Stimulated activated CD8-positive, alpha-beta memory T cell treated with anti-CD3 and anti-CD28 coated beads, Interleukin-7, amount 100 ng/mL, for 1 hour (primary cell): ENCODE measurements at places on chromosomes 3 and 15.

DNA sequence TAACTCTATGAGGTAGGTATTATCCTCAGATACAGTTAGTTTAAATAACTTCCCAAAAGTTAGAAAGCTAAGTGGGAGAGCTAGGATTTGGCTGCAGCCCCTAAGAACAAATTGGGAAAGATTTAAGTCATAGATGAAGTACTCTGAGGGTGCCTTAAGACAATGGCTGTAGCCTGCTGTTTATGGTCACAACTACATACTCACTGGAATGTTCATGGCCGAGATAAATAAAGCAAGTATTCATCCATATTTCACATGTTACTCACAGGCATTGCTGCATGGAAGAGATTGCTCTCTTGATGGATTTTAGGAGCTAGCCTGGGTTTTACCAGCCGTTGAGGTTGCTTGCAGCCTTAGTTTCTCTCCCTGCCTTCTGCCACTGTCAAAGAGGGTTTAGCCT, 145.0 kb downstream of the CMSS1 start:
- no peak for DNase-seq

GRCh38 chr15:63190769-63191649, 1.6 kb downstream of the RAB8B start:
- DNase-seq = no peak

DNA sequence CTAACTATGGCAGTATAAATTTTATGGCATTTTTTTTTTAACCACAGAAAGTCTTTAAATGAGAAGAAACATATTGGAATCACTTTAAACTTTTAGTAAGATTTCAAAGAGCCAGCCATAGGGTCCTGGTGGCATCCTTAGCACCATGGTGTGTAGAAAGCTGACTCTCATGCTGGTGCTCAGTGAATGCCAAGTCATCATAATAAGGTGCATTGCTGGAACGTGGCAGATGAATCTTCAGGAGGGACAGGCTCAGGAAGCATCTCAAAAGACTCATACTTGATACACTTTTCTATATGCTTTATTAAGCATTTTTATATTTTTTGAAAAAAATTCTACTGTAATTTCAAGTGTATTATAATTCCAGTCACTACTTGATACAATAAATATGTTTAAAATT, 274.2 kb downstream of the ZIC4 start:
- no peak for DNase-seq

DNA sequence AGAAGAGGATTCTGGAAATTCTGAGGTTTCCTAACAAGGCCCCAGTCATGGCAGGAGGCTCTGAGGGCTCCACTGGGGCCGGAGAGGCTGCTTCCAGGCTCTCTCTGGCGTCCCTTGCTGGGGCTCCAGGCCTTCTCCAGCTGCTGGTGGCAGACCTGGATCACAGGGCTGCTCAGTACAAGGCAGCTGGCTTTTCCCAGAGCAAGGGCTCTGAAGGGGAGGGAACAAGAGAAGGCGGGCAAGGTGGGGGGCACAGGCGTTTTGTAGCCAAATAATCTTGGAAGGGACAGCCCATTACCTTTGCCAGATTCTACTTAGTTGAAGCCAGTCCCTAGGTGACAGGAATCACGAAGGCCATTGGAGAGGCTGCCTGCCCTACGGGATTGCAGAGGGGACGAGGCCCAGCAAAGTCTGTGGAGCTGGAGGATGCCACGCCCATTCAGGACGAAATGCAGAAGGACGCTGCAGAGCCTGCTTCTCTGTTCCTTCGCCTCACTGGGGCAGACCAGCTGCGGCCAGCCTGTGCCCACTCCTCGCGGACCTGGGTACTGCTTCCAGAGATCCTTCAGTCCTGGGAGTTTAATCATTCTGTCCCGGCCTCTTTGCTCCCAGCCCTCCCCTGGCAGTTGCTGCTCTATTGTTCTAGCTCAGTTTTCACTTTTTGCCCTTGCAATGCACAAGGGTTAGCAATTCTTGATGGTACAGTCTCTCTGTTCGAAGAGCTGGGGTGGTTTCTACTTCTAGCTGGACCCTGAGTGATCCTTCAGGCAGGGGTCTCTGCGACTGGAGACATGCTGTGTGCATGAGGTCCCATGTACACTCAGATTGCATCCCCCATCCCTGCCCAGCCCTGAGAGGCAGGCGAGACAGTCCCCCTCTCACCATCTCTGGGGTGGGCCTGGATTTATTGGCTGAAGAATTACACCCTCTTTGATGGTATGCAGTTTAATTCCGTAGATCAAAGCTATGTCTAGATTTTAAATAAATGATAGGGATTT, 149.3 kb upstream of the MEF2A start:
- no peak for DNase-seq

- DNase-seq = no peak
Measured at GRCh38 chr15:69075440-69075839, 60.9 kb downstream of the NOX5 start.

DNA sequence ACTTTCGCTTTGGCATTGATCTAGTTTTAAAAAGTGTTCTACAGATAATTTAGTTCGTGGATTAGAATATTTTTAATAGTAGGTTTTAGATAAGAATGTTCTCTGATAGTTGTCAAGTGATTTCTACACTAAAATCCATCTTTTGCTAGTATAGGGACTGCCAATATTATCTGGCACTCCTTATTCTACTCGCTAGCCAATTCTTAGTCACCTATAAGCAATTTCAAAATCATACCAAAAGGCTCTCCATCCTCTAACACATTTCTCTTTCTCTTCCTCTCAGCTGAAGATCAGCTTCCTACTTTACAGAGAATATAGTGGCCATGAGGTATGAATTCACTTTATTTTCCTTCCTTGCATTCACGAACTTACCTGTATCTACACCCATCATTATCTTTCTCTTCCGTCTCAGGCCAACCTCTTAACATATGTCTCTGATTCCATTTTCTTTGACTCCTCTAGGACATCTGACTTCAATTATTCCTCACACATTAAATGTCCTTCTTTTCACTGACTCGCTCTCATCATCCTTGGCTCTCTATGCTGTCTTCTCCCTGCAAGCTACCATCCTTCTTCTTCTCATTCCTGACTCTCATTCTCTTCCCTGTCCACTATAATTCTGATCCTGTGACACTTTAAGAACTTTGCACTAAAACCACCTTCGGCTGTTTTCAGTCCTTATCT, 35.5 kb downstream of the C3orf80 start:
- no peak for DNase-seq

- DNase-seq = no peak
Measured at GRCh38 chr3:52193065-52193464, 4.9 kb upstream of the ALAS1 start.

DNA sequence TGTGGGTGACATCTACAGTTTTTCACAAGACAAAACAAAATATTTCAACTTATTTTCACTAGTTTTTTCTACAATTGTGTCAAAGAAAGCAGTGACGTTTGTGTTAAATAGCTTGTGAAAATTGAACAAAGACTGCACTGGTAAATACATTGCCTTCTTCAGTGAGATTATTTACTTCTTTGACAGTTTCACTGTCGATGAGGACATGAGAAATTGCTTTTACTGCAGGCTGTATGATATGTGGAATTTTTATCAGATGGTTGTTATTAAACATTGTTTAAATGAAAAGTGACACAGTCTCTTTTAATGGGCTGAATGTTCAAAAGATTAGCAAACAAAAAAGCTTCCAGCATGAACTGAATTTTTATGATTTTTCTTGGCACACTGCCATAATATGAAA, 773.9 kb upstream of the CADM2 start:
- no peak for DNase-seq

GRCh38 chr3:37702478-37703154, 159.1 kb upstream of the CTDSPL start:
- DNase-seq = no peak

GRCh38 chr15:66857694-66858093, 155.7 kb downstream of the SMAD6 start:
- DNase-seq = no peak

- no peak for DNase-seq
Measured at GRCh38 chr3:12759097-12759679, at the start of gene TMEM40. Gene TMEM40 (minus strand): TSS chr3:12759259. CDS start chr3:12749832, 9,427 bp downstream.

DNA sequence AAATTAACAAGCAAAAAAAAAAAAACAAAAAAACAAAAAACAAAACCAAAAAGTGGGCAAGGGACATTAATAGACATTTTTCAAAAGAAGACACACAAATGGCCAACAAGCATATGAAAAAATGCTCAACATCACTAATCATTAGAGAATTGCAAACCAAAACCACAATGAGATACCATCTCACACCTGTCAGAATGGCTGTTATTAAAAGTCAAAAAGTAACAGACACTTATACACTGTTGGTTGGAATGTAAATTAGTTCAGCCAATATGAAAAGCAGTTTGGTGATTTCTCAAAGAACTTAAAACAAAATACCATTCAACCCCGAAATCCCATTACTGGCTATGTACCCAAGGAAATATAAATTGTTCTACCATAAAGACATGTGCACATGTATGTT, 222.4 kb upstream of the CD96 start:
- no peak for DNase-seq

DNA sequence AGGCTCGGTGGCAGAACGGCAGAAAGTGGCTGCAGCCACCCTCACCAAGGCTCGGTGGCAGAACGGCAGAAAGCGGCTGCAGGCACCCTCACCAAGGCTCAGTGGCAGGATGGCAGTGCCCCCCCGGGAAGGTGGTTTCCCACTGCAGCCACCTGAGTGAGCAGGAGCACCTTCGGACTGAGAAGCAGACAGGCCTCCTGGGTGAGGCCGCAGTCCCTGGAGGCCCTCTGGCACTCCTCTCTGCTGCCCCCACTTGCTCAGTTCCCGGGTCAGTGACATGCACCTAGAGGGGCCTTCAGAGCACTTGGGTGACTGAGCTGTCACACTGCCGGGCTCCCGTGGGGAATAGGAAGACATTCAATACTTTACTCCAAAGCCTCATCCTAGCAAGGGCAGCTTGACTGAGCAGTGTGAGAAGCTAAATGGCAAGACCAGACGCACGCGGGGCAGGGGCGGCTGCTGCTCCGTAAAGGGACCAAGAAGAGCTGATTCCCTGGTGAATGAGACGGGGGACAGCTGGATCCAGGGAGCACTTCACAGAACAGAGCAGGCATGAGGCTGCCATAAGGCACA, 62.7 kb downstream of the PCSK6 start:
- DNase-seq = no peak

GRCh38 chr3:169295912-169296570, 367.5 kb downstream of the MECOM start:
- no peak for DNase-seq

DNA sequence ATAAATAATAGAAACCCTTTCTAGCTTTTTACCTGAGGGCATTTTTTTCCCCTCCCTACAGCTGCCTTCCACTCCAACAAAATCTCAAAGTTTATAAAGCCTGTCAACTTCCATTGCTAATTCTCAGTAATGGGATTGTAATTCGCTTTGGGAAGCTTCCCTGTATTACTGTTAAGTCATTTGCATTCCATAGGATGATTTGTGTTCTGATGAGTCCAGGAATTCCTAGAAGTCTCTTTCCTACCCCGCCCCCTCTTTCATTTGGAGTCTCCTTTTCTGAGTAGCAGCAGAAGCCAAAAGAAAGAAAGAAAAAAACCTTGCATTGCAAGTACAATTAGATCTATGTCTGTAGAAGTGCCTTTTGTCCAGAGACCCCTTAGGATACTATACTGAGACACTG, 1033.3 kb downstream of the IGSF11 start:
- DNase-seq = no peak

DNA sequence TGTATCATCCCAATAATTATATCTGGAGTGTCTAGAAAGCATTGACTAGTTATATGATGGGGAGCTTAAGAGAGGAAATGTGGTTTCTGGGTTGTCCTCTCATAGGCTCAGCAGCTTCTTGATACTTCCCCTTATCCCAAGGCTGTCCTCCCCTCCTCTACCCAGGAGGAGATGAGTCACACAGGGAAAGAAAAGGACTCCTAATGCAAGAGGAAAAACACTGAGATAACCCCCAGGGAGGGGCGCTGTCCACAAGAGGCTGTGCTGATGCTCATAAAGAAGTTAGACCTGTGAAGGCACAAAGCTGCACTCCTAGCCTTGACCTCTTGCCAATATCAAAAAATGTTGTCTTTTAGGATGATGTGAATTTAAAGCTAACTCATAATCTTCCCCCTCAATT, 28.8 kb upstream of the GYG1 start:
- no peak for DNase-seq

- no peak for DNase-seq
Measured at GRCh38 chr15:48984021-48984710, 20.4 kb upstream of the SHC4 start.

DNA sequence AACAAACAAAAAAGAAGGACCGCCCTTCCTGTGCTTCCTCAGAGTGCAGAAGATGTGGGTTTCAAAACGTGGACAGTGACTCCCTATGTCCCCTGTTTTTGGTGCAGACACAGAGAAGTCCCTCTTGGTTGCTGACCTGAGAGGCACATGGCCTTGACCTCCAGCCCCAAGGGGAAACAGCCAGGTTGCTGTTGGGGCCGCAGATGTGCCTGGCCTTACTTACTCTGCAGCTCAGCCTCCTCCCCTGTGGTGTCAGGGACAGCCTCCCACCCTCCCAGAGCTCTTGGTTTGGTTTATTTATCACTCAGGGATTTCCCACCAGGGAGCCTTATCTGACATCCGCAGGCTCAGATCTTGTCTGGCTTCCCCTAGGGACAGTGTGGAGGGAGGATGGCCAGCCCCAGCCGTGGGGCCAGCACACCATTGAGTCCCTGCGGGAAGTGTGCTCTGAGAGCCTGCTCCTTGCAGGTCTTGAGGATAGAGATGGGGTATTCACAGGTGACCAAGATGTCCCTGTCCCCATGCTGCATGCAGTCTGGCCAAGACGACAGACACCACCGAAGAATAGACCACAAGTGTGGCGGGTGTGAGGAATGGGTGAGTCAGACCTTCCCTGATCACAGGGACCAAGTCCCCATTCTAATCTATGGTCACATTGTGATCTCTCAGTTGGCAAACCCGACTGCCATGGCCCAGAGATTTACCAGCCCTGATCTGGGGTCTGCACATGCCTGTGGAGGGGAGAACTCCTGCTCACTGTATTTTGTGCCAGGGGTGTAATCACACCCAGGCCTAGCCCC, 134.3 kb upstream of the ABHD17C start:
- no peak for DNase-seq
